ELR (cell line): ENCODE measurements at places on chromosomes 12 and 14.

GRCh38 chr14:24365600-24366412 is 2.2 kb upstream of the NFATC4 start:
- peak; percentile 91 for DNase-seq

DNA sequence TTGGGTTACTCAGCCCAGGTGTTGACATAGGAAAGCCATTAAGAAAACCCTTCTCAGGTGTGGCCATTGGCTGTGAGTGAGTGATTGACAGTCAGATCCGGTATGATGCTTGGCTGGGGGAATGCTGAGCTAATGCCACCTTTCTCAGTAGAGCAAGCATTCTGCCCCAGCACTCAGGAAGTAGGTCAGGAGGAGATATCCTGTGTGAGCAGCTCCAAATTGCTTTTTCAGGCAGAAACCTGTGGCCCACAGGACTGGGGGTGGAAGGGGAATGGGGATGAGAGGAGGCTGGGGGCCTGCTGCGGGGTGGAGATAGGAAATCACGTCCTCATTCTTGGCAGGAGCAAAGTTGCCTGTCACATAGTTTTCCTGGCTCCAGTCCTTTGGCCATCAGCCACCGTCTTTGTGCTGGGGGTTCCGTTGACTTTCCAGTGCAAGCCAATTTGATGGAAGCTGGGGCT is 55.7 kb downstream of the NINJ2 start:
- DNase-seq: no peak

DNA sequence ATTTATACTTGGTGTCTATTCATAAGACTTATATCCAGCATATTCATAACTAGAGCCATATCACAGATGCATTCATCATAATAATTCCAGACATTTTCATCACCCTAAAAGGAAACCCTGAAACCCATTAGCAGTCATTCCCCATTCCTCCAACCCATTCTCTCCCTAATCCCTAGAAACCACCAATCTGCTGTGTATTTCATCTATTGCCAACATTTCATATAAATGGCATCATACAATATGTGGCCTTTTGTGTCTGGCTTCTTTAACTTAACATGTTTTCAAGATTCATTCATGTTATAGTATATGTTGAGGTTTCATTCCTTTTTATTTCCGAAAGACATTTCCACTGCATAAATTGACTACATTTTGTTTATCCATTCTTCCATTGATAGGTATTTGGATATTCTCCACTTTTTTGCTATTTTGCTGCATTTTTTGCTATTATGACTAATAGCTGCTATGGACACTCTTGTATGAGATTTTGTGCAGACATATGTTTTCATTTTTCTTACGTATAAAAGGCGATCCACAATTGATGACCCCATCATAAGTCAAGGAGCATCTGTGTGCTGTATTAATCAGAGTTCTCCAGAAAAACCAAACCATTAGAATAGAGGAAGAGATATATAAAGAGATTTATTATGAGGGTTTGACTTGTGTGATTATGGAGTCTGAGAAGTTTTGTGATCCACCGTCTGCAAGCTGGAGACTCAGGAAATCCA is 5.1 kb upstream of the OAS2 start:
- DNase-seq: no peak

GRCh38 chr12:57815177-57816000 is 3.1 kb downstream of the AVIL start:
- peak; percentile 38 for DNase-seq

DNA sequence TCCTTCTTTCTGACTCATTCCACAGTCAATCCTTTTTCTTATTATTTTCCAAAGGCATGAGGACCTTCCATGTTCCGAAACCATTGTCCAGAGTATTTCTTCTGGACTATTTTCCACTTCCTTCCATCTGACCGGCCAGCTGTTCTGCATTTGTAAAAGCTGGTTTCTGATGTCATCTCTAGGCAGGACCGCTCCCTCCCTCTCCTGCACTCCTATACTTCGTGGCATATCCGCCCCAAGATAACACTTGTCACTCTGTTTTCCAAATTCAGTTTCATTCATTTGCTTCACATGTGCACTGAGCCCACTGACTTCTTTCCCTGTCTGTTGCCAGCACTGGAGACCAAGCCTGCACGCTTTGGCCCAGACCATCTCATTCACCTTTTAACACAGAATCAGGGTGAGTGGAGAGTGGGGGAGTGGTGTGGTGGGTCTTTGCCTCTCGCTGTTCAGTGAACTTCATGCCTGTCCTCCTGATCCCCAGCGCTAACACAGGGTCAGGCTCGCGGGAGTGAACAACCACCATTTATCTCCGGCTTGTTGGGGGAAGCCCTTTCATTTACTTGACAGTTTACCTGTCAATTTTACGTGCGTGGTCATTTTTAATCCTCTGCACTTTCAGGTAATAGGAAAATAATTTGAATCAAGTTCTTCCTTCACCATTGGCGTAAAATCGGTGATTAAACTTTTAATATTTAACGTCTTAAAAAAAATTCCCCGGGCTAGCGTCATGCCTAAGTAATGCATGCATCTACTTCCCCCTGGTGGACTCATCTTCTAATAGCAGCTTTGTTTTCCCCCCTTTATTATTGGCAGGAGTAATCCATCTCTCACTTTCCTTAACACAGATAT is 52.5 kb downstream of the C12orf75 start:
- peak; percentile 85 for DNase-seq

GRCh38 chr12:43550831-43551271 is 1.2 kb downstream of the ADAMTS20 start:
- DNase-seq: no peak

GRCh38 chr14:76446921-76447320 is 71.0 kb downstream of the ESRRB start:
- no peak for DNase-seq

DNA sequence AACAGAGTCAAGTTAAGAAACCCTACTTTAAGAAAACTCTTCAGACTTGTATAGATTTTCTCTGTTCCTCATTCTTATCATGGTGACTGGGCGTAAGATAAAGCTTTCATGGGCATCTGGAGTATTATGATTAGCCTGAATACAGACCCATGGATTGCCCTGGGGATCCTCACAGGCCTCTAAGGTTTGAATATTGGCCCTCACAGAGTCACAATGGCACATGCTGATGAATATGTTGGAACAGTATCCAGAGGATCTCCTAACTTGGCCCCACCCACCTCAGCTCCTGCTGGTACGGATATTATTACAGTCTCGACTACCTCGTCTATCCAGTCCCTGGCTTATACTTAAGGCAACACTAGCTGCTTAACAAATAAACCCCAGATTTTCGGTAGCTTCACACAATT is 8.1 kb downstream of the OSBPL8 start:
- DNase-seq: no peak

GRCh38 chr14:51554953-51555352 is 96.8 kb upstream of the FRMD6 start:
- peak; percentile 80 for DNase-seq

GRCh38 chr14:54010981-54011380 is 54.4 kb upstream of the BMP4 start:
- no peak for DNase-seq

DNA sequence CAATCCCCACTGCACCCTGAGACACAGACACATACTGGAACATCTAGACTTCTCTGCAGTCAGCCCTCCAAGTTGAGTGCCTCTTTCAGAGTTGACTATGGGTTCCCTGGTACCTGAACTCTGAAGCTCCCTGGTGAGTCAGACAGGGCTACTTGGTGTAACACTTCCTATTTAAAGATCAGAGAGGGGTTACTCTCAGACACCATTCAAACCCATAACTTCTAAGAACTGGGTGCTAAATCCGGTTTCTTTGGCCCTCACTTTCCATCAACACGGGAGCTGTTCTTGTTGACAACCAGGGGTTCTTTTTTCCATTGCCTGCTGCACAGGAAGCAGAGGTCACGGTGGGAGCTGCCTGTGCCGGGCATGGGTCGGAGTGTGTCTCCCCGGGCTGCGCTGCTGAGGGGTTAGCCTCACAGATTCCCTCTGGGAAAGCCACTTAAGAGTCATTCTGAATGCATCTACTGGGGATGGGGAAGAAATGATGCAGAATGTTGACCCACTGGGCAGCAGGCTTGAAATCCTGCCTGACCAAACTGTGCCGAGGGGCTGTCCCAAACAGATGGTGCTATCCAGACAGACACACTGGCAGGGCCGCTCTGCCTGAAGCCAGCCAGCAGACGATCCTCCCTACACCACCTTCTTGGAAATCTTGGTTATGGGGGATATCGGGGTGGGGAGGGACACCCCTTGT is 74.1 kb downstream of the PITPNM2 start:
- DNase-seq: peak; percentile 39

DNA sequence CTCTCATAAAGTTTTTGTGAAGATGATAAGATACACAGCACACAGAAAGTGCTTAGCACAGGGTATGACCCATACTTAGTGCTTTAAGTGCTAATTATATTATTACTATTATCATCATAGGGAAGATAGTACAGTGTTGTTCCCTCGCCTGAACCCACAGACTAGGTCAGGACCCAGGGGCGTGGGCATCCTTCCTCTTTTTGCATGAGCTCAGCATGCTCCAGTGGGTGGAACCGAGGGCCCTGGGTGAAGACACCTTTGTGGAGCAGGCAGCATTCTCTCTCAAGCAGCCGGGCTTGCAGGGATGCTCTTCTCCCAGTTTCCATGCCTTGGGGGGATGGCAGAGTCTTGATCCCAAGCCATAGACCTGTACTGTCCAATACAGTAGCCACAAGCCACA is 34.8 kb downstream of the CRACR2A start:
- no peak for DNase-seq

DNA sequence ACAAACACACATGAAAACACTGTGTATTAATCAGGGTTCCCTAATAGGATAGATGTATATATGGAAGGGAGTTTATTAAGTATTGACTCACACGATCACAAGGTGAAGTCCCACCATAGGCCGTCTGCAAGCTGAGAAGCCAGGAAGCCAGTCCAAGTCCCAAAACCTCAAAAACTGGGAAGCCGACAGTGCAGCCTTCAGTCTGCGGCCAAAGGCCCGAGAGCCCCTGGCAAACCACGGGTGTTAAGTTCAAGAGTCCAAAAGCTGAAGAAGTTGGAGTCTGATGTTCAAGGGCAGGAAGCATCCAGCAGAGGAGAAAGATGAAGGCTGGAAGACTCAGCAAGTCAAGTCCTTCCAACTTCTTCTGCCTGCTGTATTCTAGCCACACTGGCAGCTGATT is 1085.0 kb upstream of the TMEM132C start:
- DNase-seq: no peak

- no peak for DNase-seq
These were observed 9.0 kb downstream of the TNS2 start for GRCh38 chr12:53058674-53059433.

GRCh38 chr14:93943052-93943451 is 15.9 kb downstream of the FAM181A start:
- peak; percentile 84 for DNase-seq

DNA sequence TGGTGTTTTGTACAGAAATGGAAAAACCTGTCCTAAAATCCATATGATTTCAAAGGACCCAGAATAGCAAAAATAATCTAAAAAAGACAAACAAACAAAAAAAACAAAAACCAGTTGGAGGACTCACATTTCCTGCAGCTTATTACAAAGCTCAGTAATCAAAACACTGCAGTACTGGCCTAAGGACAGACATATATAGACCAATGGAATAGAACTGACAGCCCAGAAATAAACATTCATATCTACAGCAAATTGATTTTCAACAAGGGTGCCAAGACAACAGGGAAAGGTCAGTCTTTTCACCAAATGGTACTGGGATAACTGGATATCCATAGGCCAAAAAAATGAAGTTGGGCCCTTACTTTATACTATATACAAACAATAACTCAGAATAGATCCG is 55.0 kb downstream of the TAOK3 start:
- no peak for DNase-seq

DNA sequence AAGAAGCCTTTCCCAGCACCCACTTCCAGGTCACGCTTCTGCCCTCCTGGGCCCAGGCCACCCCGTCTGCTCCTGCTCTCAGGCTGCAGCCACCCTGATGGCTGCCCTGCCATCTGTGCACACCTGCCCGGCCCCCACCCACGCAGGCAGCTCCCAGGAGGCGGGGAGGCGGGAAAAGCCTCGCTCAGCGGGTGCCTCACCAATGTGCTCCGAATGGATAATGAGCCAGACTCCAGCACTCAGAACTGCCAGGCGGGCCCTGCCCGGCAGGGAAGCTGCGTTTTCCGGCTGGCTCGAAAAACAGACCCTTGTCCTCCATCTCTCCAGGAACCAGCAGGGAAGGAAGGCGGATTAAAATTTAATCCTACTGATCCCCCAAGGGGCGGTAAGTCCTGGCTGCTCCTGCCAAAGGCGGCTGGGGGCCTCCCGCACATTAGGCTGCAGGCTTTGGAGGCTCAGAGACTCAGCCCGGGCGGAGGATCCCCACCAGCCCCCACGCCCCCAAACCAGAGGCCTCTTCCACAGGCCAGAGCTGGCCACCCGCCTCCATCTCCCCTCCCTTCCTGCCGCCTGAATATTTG is 104.0 kb downstream of the NCOR2 start:
- no peak for DNase-seq

DNA sequence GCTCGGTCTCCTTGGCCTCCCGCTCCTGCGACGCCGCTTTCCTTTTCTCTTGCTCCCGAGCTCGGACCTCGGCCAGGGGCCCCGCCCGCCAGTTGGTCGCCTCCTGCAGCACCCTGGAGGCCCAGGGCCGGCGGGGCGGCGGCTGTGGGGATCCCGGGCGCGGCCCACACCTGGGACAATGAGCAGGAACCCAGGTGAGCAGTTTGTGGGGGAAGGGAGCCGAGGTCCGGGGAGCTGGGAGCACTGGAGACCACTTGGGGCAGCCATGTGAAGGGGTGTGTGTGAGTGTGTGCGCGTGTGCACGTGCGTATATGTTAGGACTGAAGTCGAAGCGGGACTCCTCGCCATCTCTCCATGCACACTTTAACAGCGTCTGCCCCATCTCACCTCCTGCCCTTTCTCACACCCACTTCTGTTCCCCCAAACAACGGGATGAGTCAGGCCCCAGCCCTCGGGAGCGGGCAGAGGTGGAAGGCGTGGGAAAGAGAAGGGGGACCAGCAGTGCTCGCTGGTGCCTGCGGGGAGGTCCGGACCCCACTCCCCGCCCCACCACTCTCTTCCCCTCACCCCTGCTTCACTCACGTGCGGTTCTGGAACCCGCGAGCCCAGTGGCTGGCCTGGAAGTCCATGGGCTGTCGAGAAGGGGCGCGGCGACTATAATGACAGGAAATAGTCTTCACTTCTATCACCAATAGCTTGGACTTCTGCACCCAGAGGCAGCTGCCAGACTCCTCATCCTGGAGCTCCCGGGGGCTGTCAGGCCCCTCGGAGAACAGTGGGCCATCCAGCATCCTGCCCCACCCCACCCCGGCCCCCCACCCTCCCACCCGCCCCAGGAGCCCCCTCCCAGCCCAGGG is 450 bp downstream of the DDN start:
- peak; percentile 54 for DNase-seq

GRCh38 chr12:95601091-95601961 is 50.0 kb upstream of the USP44 start:
- DNase-seq: peak; percentile 86

GRCh38 chr12:121288986-121289385 is 7.5 kb downstream of the CAMKK2 start:
- no peak for DNase-seq

DNA sequence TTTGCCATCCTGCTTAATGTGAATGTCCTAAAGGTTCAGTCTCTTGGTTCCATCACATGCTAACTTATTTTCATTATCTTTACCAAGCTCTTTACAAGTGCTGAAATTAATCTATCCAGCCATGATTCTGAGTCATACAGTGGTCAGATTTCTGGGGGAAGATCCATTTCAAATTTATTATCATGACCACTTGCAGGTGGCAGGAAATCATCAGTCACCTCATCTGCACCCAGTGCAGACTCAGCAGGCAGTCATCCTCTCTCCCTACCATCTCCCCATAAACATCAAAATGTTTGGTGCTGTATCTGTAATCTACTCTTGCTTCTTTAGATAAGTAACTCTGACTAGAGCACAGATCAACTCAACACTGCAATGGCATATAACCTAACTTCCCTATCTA is 23.5 kb downstream of the ATG14 start:
- DNase-seq: peak; percentile 86
